Left cardiac atrium (tissue), 4 donors: ENCODE measurements at places on chromosomes 7 and 10.
A peak's percentile ranks its signal among the peaks of the same experiment; 100 is the strongest.

GRCh38 chr10:20890491-20891337, 6.4 kb downstream of the NEBL start:
- DNase-seq: no peak

DNA sequence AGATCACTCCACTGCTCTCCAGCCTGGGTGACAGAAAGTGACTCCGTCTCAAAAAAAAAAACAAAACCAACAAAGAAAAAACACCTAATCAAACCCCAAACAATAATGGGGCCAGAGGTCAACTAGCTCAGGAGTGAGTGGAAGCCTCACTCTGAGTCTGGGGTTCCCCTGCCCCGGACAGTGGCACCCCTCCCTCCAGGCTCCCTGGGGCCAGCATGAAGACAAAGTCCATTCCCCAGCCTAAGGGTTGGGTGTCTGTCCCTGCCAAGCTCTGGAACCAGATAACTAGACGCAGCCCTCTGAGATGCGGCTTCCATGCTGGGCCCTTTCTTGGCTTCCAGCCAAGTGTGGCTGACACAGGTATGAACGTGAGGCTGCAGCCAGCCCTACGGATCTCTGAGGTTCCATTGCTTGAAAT, 1.7 kb upstream of the FUOM start:
- no peak for DNase-seq

GRCh38 chr7:46015107-46015868, 94.2 kb upstream of the IGFBP3 start:
- peak; percentile 34 for DNase-seq

DNA sequence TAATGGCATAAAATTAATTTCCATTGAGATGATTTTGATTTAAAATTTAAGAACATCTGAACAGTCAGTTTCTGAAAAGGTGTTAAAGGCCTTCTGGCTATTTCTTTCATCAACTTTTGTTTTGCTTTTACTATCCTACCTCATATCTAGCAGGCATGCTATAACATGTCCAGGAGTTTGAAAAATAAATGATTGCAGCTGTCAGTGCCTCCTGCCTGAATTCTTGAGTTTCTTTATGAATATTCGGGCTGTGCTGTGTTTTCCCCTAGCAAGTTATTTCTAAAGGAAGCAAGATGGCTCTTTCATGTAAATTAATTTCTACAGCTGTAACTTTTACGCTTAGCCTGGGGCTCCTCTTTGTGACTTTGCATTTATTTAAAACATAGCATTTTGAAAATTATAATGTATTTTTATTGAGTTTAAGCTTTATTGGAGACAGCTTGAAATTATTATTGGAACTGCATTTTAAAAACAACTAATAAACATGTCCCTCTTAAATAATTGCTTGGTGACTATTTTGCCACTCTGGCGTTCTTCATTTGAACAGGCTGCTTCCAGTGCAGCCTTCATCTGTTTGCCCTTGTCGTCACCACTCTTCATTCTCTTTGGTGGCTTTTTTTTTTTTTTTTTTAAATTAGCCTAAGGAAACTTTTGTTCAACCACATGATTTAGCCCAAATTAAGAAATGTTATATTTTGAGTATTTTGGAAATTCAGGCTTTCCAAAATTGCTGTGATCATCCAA, 1083.4 kb upstream of the LRRN3 start:
- no peak for DNase-seq

DNA sequence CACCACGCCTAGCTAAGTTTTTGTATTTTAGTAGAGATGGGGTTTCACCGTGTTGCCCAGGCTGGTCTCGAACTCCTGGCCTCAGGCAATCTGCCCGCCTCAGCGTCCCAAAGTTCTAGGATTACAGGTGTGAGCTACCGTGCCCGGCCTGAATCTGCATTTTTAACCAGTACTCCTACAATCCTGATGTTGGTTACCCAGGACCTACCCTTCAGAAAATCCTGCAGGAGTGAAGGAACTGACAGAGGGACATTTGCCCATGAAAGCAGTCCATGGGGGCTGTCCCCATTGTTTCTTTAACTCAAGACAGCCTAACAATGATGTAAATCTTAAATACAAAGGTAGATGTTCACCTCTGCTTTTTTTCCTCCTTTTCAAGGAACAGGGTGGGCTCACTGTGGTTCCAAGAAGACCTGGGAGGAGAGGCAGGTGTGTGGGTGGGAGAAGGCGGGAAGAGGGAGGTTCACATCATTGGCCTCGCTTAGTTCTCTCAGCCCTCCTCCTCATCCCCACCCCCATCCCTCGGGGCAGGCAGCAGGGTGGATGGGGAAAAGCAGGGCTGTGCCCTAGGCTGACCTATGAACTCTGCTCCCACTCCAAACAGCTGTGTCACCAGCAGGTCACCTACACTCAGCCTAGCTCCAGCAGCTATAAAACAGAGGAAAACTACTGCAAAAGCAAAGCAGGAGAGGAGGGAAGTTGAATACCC, 13.5 kb downstream of the LRRC20 start:
- no peak for DNase-seq

DNA sequence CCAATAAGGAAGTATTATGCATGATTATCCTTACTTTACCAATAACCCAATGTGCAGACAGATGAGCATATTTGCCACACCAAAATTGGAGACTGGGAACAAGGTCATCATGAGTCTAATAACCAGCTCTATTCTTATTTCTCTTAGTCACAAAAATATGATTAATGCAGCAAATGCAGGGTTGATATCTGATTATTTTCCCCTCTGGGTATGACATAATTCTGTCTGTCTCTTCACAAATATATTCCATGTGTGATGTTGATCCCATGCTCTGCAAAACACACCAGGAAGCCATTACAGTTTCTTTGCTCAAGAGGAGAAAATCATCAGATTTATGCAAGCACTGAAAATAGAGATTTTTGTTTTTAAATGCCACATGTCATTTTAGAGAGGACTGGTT, 196.5 kb upstream of the DGKB start:
- no peak for DNase-seq

DNA sequence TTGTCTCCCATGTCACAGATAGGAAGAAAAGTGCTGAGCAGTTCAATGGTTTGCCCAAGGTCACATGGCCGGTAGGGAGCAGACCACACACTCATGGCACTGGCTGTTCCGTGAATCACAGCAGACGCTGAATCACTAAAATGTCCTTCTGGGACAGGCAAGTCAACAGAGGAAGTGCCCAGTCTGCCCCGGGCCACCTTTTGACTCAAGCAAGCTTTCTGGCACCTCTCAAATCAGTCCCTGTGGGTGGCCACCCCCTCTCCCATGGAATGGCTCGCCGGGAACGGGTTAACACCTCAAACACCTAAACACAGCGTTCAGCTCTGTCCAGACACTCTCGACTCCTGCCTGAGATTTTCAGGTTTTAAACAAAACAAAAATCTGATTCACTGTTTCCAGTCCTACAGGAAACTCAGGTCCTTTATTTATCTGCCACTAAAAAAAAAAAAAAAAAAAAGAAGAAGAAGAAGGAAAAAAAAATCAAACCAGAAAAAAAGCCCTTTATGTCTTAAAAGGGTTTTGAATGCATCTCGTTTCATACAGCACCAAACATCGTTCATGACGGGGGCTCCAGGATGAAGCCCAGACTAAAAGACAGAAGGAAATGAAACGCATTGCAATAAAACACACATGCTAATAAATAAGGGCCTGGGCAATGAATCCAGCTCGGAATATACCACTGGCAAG, 15.5 kb downstream of the CARD11 start:
- peak; percentile 23 for DNase-seq

DNA sequence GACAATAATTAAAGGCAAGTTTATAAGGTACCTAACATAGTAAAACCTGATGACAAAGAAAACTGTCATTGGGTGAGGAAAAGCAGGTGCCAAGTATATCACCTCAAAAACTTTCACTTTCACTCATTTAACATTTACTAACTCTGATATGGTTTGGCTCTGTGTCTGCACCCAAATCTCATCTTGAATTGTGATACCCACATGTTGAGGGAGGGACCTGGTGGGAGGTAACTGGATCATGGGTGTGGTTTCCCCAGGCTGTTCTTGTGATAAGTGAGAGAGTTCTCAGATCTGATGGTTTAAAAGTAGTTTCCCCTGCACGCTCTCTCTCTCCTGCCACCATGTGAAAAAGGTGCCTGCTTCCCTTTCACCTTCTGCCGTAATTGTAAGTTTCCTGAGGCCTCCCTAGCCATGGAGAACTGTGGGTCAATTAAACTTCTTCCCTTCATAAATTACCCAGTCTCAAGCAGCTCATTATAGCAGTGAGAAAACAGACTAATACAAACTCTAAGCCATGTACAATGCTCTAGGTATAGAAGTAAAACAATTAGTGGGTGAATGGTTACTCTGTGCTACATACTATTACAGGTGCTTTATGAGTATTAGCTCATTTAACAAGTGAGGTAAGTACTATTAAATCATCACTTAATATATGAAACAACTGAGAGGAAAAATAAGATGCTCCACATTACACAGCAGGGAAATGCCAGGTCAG, 199.0 kb downstream of the CHCHD3 start:
- no peak for DNase-seq

GRCh38 chr7:42351316-42351935, 114.4 kb upstream of the GLI3 start:
- no peak for DNase-seq

- no peak for DNase-seq
These were observed 7.5 kb upstream of the LRRN3 start for GRCh38 chr7:111083413-111083812.

DNA sequence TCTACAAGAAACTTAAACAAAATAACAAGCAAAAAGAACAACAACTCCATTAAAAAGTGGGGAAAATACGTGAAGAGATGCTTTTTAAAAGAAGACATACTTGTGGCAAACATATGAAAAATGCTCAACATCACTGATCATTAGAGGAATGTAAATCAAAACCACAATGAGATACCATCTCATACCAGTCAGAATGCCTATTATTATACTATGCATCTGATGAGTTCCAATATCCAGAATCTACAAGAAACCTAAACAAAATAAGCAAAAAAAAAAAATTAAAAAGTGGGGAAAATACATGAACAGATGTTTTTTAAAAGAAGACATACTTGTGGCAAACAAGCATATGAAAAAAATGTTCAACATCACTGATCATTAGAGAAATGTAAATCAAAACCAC, 29.6 kb upstream of the AKR1C3 start:
- no peak for DNase-seq

- DNase-seq: peak; percentile 83
These were observed 32.6 kb downstream of the TMEM270 start for GRCh38 chr7:73893342-73894101.
